ENCODE measurements at places on chromosomes 2 and 18.

- no peak for DNase-seq
These were observed 66.3 kb upstream of the SCG2 start for GRCh38 chr2:223668302-223668998.

DNA sequence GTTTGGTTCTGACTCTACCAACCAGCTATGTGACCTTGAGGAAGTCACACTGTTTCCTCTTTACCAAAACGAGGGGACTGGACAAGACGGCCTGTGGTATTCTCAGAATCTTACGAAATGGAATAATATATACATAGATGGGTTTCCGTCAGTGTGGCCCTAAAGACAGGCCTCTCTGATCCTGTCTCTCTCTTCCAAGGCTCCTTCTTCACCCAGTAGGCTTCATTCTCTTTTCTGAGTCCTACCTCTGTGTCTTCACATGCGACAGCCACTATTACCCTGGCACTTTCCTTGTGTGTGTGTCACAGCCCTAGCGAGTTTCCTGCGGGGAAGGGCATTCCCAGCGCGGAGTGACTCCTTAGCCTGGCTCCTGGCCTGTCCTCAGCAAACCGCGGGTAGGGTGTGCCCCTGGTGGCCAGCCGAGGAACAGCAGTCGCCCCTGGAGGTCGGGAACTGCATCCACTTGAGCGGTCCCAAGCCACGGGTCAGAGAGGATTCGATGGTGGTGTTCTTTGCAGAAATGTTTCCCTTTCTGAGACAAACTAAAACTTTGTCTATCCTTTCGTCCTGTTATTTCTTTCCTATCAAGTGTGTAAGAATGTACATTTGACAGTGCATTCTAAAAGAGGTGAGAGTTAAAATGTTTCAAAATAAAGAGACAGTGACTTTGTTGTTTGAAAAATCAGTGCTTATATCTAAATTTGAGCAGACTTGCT, 63.3 kb downstream of the RAB31 start:
- DNase-seq = peak; percentile 58

GRCh38 chr2:240819858-240820606, at the start of gene KIF1A:
KIF1A (minus strand) TSS chr2:240820219; CDS start chr2:240797752, 22,467 bp downstream.
- peak; percentile 99 for DNase-seq

- DNase-seq = no peak
These were observed 100.9 kb downstream of the SH3BP4 start for GRCh38 chr2:235052514-235053354.

DNA sequence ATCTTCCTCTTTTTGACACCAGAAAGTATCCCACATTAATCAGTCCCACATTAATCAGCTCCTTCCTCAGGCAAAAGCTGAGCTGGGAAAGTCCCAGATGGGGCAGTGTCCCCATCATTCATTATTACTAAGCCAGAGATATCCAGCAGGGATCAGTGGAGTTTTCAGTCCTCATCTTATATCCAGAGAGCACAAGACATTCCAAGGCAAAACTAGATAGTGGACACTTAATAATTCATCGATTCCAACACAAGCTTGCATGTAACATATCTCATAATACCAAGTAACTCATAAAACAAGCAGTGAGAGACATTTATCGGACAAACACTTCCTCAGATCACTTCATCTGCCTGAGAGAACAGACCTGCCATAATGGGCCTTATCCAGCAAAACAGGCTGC, 53.1 kb downstream of the MCFD2 start:
- no peak for DNase-seq
